ENCODE measurements at places on chromosomes 4 and X.
A peak's percentile ranks its signal among the peaks of the same experiment; 100 is the strongest.

GRCh38 chr4:169573889-169574288, 38.5 kb downstream of the NEK1 start:
- no peak for DNase-seq

GRCh38 chr4:15233264-15233597, 194.6 kb upstream of the C1QTNF7 start:
- no peak for DNase-seq

DNA sequence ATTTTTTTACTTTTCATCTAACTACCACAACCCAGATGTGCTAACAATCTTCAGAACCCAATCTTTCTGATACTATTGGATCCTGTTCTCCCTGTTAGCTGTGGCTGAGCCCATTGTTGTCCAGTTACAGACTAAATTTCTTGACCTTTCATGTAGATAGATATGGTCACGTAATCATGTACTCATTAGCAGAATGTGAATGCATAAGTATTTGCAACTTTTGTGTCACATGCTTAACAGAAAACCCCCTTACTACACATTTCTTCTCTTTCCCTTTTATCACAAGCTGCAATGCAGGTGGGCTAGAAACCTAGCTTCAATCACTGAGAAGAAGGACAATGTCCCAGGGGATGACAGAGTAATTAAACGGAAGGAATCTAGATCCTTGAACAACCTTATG, 13.1 kb upstream of the FAM13A start:
- no peak for DNase-seq

DNA sequence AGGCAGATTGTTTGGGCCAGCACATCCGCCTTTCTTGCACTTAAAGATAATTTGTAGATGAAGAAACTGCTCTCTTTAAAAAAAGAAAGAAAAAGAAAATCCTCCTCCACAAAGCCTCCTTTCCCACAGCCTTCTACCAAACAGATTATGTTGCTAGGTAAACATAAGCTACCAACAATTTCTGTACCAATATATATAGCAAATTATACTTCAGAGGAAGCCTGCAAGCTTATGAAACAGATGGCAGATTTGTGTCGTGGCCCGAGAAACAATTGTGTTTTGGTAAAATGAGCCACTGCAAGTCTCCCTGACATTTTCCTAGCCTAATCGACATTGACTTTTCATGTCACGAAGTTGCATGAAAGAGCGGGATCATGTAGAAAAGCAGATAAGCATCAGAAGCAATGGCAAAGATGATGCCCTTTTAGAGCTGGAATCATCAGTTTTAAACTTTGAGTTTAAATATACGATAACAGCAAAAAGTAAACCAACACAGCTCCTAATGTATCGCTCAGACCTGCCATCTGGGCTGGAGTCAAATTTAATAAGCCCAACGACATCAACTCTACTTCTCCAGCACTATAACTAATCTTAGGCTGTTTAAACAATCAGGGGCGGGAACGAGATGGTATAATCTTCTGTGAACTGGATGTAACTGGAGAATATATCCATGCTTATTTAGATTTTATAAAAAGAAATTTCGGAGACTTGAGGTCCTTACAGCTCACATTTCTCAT, 94.9 kb upstream of the PLAC1 start:
- DNase-seq = no peak

DNA sequence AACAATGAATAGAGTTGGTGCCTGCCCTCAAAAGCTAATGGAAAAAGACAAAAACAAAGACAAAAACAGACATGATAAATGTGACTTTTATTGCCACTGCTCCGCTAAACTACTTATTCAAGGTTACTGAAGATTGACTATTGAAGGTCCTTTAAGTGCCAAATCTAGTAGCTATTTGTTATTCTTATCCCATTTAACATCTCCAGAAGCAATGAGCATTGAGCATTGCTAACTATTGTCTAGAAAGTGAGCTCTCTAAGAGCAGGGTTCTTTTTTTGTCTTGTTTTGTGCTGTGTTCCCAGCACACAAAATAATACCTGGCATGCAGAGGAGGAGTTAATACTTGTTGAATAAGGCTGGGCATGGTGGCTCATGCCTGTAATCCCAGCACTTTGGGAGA, 95.4 kb upstream of the SFRP2 start:
- no peak for DNase-seq

DNA sequence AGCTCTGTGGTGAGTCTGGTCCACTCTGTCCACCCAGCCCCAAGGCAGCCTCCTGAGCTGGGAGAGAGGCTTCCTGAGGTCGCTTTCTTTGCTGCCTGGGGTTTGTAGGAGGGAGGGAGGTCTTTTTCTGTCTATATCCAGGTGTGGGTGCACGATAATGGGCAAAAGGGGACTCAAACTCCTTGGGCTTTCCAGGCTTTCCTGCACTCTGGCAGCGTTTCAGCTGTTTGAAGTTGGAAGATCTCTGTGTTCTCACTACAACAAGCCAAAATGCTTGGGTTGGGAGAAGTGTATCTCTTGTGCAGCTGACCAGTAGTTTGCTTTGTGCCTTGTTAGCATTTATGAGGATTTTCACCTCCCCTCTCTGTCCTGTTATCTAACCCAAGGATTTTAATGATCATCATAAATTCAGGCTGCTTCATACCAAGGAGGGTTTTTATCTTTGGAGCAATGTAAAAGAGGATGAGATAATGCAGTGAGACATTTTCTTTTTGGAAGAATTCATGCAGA, 126.3 kb downstream of the REPS2 start:
- no peak for DNase-seq

GRCh38 chr4:184417802-184418511, 56.4 kb downstream of the IRF2 start:
- peak; percentile 14 for DNase-seq

- DNase-seq = no peak
Measured at GRCh38 chr4:36573441-36573840, 292.0 kb downstream of the DTHD1 start.

DNA sequence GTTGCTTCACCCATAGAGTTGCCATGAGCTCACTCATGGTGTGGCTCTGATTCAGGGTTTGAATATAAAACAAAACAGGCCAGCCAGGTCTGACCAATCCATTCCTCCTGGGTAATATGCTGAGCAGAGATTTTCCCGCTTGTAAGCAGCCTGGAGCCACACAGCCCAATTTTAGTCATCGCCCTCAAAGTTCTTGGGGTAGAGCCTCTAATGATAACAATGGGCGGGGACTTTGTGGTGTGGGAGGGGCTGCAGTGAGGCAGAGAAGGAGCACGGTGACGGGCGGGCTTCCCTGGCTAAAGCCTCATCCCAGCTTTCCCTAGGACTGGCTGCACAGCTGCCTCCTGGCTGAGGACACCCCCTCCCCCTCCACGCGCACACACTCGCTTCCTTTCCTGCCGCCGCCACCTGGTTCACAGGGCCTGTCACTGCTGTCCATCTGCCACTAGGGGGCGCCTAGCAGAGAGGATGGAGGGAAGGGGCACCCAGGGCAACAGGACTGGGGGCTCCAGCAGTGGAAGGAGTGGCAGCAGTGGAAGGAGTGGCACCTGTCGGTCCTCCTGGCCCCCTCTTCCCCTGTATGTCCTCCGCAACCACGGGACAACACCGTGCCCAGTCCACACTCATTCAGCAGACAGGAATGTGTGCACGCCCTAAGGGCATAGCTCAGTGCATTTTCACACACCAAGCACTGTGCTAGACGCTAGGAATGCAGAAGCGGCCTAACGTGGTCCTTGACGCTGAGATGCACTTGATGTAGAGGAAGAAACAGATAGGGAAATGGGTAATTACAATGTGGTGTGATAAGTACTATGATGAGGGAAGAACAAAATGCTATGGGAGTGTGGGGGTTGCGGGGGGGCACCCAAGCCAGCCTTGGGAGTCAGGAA, 26.8 kb downstream of the PRPS1 start:
- peak; percentile 65 for DNase-seq

DNA sequence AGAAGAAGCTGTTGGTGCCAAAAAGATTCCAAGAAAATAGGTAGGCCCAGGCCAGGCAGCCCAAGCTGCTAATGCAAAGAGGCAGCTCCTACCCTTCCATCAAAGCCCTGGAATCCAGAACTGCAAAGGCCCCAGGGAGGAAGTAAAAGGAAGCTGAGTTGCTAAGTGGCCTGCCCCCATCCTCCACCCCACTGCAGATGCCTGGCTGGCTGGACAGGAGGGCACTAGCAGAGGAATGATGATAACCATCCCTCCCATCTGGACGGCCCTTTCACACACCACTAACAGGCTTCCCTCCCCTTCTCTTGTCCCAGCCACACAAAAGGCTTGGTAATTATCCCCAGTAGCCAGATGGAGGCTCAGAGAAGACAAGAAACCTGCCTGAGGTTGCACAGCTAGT, 32.4 kb upstream of the PJA1 start:
- DNase-seq = no peak

All from activated naive CD4-positive, alpha-beta T cell treated with Interleukin-2 at 50 U/mL for 16 hours (primary cell).